Gastrocnemius medialis (tissue), 4 donors: ENCODE measurements at places on chromosomes 3 and 15.
A peak's percentile ranks its signal among the peaks of the same experiment; 100 is the strongest.

DNA sequence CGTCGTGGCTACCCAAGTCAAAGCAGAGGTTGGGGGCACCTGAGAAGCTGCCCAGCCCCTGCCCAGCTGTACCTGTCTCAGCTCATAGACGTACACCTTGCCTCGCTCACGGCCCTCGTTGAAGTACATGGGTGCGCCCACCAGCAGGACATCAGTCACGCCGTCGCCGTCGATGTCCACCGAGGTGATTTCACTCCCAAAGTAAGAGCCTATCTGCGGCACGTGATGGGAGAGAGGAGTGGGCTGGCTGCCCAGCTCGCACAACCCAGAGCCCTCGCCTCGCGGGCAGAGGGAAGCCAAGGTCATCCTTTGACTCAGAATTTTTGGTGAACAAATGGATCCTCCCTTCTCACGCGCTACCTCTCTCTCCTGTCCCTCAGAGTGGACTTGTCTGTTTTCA is 54.7 kb downstream of the FEM1B start:
- no peaks in the 10 kb centered on the region for H3K27me3 ChIP-seq
- H3K4me3 ChIP-seq = no peak overlapping the region
- DNase-seq = no peak

- DNase-seq = no peak
- H3K4me3 ChIP-seq = no peak overlapping the region
- H3K36me3 ChIP-seq = no peaks in the 10 kb centered on the region
- H3K27me3 ChIP-seq = no peaks in the 10 kb centered on the region
- no peak overlapping the region for H3K27ac ChIP-seq
Observed at GRCh38 chr15:92570391-92570790, 85.2 kb downstream of the FAM174B start.

- no peak for DNase-seq
- no peaks in the 10 kb centered on the region for H3K4me1 ChIP-seq
- H3K4me3 ChIP-seq = no peak overlapping the region
Observed at GRCh38 chr3:98972720-98973119, 71.2 kb upstream of the DCBLD2 start.

- H3K36me3 ChIP-seq = no peaks in the 10 kb centered on the region
- DNase-seq = no peak
- H3K27ac ChIP-seq = no peak overlapping the region
- peaks cover 5% of the 10 kb centered on the region for H3K4me1 ChIP-seq
- no peaks in the 10 kb centered on the region for H3K27me3 ChIP-seq
Observed at GRCh38 chr15:42001236-42001635, 19.6 kb downstream of the PLA2G4E start.

DNA sequence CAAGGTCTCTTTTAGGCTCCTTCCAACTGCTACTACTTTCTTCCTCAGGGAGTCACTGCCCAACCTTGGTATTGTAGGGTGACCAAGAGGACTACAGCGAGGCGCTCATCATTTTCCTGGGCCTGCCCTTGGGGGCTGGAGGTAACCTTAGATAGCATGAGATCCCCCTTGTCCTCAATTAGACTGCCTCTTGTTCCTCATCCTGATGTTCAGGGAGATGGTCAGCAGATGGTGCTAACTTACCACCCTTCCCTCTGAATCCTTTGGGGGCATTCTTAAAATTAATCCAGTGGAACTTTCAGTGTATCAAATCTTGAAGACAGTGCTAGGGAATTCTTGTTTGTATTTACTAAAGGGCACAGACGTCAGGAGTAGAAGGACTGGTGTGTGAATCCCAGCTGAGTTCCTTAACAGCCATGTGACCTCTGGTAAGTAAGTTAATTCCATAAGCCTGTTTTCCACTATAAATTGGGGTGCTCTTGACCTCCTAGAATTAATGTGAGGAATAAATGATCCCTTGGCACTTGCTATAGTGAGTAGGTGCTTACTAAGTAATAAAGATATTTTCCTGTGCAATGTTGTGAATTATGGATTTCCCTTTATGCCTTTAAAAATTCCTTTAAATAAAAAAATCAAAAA is 4.1 kb upstream of the CLPX start:
- H3K4me1 ChIP-seq = peaks cover 6% of the 10 kb centered on the region
- no peaks in the 10 kb centered on the region for H3K36me3 ChIP-seq
- DNase-seq = no peak

DNA sequence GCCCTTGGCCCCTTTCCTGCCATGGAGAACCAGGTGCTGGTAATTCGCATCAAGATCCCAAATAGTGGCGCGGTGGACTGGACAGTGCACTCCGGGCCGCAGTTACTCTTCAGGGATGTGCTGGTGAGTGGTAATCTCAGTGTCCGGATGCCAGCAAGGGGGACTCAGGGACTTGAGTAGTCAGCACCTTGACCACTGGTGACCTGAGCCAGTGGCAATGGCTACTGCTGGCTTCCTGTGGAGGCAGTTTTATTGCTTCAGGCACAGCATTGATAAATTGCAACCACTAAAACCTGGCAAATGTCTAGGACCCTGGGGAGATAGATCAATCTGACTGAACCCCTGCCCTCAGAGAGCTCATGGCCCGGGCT is 830 bp downstream of the MAP2K5 start:
- no peaks in the 10 kb centered on the region for H3K36me3 ChIP-seq
- H3K4me3 ChIP-seq = peak overlapping the region; percentile 77
- H3K4me1 ChIP-seq = peaks cover 16% of the 10 kb centered on the region

GRCh38 chr15:60382773-60383674 is 14.8 kb downstream of the ANXA2 start:
- no peak overlapping the region for H3K4me3 ChIP-seq
- DNase-seq = no peak
- peak overlapping the region; percentile 35 for H3K27ac ChIP-seq

- no peaks in the 10 kb centered on the region for H3K27me3 ChIP-seq
- H3K36me3 ChIP-seq = no peaks in the 10 kb centered on the region
- DNase-seq = no peak
- no peak overlapping the region for H3K27ac ChIP-seq
- no peak overlapping the region for H3K4me3 ChIP-seq
- H3K4me1 ChIP-seq = peaks cover 67% of the 10 kb centered on the region
Observed at GRCh38 chr15:56981160-56981559, 62.7 kb downstream of the TCF12 start.

- no peak for DNase-seq
- no peaks in the 10 kb centered on the region for H3K27me3 ChIP-seq
- no peaks in the 10 kb centered on the region for H3K4me1 ChIP-seq
- no peaks in the 10 kb centered on the region for H3K36me3 ChIP-seq
- no peak overlapping the region for H3K27ac ChIP-seq
Observed at GRCh38 chr3:3189961-3190360, 10.5 kb upstream of the CRBN start.

GRCh38 chr3:115577000-115577399 is 46.3 kb upstream of the GAP43 start:
- no peak overlapping the region for H3K4me3 ChIP-seq
- H3K4me1 ChIP-seq = no peaks in the 10 kb centered on the region
- no peaks in the 10 kb centered on the region for H3K27me3 ChIP-seq

DNA sequence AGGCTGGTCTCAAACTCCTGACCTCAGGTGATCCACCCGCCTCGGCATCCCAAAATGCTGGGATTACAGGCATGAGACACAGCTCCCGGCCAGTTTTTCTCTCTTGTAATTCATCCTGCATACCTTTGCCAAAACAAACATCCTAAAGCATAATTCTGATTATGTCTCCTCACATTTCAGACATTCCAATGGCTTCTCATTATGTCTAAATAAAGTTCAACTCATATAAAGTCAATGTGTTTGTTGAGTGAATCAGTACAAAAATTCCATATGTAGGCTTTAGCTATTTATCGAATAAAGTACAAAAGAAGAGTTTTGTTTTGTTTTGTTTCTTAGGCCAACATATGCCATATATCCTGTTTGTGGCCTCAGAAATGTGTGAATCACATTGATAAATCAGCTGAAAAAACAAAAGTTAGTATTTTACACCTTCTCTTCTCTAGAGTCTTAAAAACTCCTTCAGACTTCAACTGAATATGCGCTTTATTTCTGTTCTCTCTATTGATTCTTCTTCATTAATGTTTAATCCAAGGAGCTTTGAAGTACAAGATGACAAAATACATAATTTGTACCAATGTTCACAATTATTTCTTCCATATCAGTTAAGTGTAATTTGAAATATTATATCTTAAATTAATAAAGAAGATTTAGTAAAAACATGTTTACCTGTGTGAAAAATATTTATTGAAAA is 165.8 kb downstream of the MECOM start:
- no peak for DNase-seq
- no peaks in the 10 kb centered on the region for H3K27me3 ChIP-seq
- no peak overlapping the region for H3K4me3 ChIP-seq
- H3K36me3 ChIP-seq = no peaks in the 10 kb centered on the region

GRCh38 chr3:27553886-27554540 is 69.8 kb upstream of the SLC4A7 start:
- H3K27me3 ChIP-seq = no peaks in the 10 kb centered on the region
- no peak overlapping the region for H3K4me3 ChIP-seq
- no peaks in the 10 kb centered on the region for H3K4me1 ChIP-seq
- H3K36me3 ChIP-seq = no peaks in the 10 kb centered on the region

- H3K27ac ChIP-seq = no peak overlapping the region
- no peaks in the 10 kb centered on the region for H3K36me3 ChIP-seq
- H3K4me3 ChIP-seq = no peak overlapping the region
Observed at GRCh38 chr3:134707908-134708597, 57.2 kb upstream of the KY start.

DNA sequence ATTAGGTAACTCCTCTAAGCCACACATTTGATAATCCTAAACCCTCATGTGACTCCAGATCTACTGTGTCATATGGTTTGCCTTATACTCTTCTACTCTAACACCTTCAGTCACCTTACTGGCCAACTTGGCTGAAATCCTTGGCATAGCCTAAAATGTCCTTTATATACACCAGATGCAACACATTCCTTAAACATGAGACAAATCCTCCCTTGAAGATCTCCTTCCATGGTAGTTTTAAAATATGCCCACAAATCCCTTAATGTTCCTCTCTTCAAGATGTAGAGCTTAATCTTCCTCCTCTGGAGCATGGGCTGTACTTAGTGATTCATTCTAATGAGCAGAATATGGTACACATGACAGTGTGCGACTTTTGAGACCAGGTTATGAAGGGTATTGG is 238.9 kb downstream of the SUCLG2 start:
- no peaks in the 10 kb centered on the region for H3K27me3 ChIP-seq
- H3K4me3 ChIP-seq = no peak overlapping the region
- H3K4me1 ChIP-seq = no peaks in the 10 kb centered on the region
- no peak overlapping the region for H3K27ac ChIP-seq
- DNase-seq = no peak
- H3K36me3 ChIP-seq = peaks cover 4% of the 10 kb centered on the region

- no peak overlapping the region for H3K4me3 ChIP-seq
- no peaks in the 10 kb centered on the region for H3K36me3 ChIP-seq
- H3K27ac ChIP-seq = no peak overlapping the region
- H3K4me1 ChIP-seq = no peaks in the 10 kb centered on the region
- DNase-seq = no peak
Observed at GRCh38 chr3:59424268-59425010, 374.6 kb upstream of the CFAP20DC start.

- peaks cover 63% of the 10 kb centered on the region for H3K4me1 ChIP-seq
- no peaks in the 10 kb centered on the region for H3K36me3 ChIP-seq
- peak overlapping the region; percentile 86 for H3K27ac ChIP-seq
- no peaks in the 10 kb centered on the region for H3K27me3 ChIP-seq
- no peak for DNase-seq
Observed at GRCh38 chr3:159850481-159850880, 138.2 kb upstream of the IL12A start.

GRCh38 chr3:8238432-8238831 is 263.2 kb upstream of the LMCD1 start:
- no peak overlapping the region for H3K27ac ChIP-seq
- no peak for DNase-seq
- H3K27me3 ChIP-seq = no peaks in the 10 kb centered on the region
- H3K36me3 ChIP-seq = no peaks in the 10 kb centered on the region
- H3K4me1 ChIP-seq = peaks cover 5% of the 10 kb centered on the region

- H3K27ac ChIP-seq = peak overlapping the region; percentile 79
- H3K36me3 ChIP-seq = no peaks in the 10 kb centered on the region
- H3K27me3 ChIP-seq = no peaks in the 10 kb centered on the region
- peaks cover 17% of the 10 kb centered on the region for H3K4me1 ChIP-seq
Observed at GRCh38 chr3:140924097-140924873, 17.4 kb upstream of the SLC25A36 start.

GRCh38 chr3:186826410-186826975 is 16.0 kb upstream of the ADIPOQ start:
- no peak overlapping the region for H3K27ac ChIP-seq
- DNase-seq = no peak
- no peaks in the 10 kb centered on the region for H3K36me3 ChIP-seq
- peak overlapping the region; percentile 87 for H3K4me3 ChIP-seq
- no peaks in the 10 kb centered on the region for H3K4me1 ChIP-seq
- H3K27me3 ChIP-seq = peaks cover 42% of the 10 kb centered on the region

DNA sequence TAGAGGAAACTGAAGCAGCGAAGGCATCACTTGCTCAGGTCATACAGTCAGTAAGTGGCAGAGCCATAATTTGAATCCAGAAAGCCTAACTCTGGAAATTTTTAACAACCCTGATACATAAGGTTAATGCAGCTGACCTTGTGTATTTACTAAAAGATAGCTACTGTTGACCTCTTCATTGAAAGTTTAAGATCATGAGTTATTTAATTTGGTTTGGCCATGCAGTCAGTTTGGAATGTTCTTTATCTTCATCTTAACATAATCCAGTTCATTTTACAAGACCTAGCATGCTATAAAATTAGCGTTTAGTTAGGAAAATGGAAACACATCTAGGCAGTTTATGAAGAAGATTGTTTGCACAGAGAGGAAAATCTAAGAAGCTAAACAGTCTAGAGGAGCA is 240.9 kb downstream of the RBMS3 start:
- no peak for DNase-seq
- H3K36me3 ChIP-seq = no peaks in the 10 kb centered on the region
- H3K27ac ChIP-seq = peak overlapping the region; percentile 24
- H3K27me3 ChIP-seq = no peaks in the 10 kb centered on the region
- H3K4me3 ChIP-seq = no peak overlapping the region

- H3K27me3 ChIP-seq = no peaks in the 10 kb centered on the region
- H3K4me3 ChIP-seq = no peak overlapping the region
- H3K36me3 ChIP-seq = no peaks in the 10 kb centered on the region
- no peaks in the 10 kb centered on the region for H3K4me1 ChIP-seq
- H3K27ac ChIP-seq = no peak overlapping the region
- DNase-seq = no peak
Observed at GRCh38 chr3:147336543-147337278, 69.6 kb downstream of the ZIC4 start.

DNA sequence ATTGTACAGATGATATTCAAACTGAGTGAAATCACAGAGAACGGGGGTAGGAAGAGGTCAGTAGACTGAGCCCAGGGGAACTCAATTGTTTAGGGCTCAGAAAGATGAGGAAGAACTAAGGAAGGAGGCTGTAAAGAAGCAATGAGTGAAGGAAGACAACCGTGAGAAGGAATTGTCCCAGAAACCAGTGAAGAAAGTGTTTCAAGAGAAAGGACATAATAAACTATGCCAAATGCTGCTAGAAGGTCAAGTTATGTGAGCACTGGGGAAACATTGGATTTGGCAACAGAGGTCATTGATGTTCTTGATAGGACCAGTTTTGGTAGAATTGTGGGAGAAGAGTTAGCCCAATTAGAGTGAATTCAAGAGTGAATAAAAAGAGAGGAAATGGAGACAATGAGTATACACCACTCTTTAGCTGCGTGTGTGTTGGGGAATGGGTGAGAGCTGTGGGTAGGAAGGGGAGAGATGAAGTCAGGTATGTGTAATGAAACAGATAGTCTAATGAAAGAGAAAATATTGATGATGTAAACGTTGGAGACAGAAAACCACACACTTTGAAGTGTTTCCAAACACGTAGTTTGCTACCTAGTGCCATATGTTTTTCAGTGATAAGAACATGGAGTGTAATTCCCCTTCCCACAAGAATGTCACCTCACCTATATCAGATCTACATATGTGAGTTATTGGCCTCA is 42.5 kb upstream of the MME start:
- no peaks in the 10 kb centered on the region for H3K4me1 ChIP-seq
- no peaks in the 10 kb centered on the region for H3K36me3 ChIP-seq
- no peak for DNase-seq
- no peak overlapping the region for H3K4me3 ChIP-seq
- H3K27ac ChIP-seq = no peak overlapping the region
- H3K27me3 ChIP-seq = no peaks in the 10 kb centered on the region
